Epithelial cell of proximal tubule (primary cell): ENCODE measurements at places on chromosomes 13 and 19. TPM values are rescaled to one million over a fixed set of nuclear protein-coding genes. Genes with fewer than 3 reads are reported as not detected.
A peak's percentile ranks its signal among the peaks of the same experiment; 100 is the strongest.

- peak; percentile 25 for DNase-seq
These were observed 638.2 kb upstream of the SPRY2 start for GRCh38 chr13:80979035-80979641.

DNA sequence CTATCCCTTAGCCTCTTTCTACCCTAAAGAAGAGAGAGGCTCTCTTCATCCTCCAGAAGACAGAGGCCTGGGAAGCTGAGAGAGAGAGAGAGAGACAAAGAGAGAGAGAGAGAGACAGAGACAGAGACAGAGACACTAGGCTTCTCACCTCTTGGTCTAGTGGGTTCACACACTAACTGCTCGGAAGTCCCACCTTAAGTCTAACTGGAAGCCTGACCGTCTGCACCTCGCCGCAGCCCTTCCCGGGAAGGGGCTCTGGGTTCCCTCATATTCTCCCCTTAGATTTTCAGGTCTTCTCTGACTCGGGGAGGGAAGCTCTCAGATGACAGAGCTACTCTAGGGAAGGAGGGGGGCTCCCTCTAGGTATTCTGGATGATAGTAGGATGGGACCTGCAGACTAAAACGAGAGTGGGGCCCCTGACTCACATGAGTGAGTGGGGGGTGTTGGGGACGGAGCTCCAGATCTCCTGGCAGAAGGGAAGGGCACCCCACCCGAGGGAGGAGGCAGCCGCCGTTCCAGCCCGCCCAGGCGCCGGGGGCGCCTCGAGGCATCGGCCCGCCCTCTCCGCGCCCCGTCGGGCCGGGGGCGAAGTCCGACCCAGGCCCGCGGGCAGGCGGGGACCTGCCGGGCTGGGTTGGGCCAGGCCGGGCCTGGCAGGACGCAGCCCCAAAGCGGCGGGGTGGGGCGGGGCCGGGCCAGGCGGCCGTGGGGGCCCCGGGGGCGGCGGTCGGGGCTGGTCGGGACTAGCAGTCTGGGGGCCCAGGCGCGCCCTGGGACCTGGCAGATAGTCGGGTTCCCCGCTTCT, 2.0 kb upstream of the JUNB start:
- DNase-seq = no peak

Gene CPAMD8
- total RNA-seq = 0.22 and 8.2 TPM in 2 replicates

- peak; percentile 26 for DNase-seq
These were observed 539 bp upstream of the ZNF667 start for GRCh38 chr19:56477429-56478338.

GRCh38 chr13:102816708-102817107, 17.8 kb downstream of the BIVM start:
- no peak for DNase-seq

DNA sequence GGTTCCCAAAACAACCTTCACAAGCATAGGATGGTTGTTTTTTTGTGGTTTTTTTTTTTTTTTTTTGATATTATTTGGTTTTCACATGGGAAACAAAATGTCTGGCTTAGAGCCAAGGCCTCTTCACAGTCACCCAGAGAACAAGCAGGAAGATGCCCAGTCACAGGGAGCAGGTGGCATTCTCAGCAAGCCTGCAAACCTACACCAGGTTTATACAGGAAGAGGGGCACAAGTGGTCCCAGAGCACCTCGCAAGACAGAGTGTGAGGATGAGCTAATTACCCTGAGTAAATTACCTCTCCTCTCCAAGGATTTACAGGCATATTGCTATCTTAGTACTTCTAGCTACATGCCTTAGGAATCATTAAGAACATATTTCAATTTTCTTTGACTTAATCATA, 1375.6 kb downstream of the EFNB2 start:
- no peak for DNase-seq

GRCh38 chr19:1468821-1469254, 10.2 kb downstream of the C19orf25 start:
- DNase-seq = no peak

DNA sequence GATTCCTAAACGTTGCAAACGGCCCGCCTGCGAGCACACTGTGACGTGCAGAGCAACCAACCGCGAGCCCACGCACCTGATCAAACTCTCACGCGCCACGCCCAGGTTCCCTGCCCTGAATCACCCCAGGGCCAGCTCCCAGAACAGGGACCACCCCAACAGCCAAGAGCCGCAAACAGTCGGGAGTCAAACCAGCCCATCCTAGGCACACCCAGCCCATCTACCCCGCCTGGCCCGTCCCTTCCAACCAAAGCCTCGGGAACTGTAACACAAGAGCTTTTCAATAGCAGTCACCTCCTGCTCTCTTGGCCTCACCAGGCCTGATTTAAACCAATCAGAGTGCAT, 8.9 kb downstream of the PIP5K1C start:
- DNase-seq = no peak

Gene PEAK3
- not detected in 2 replicates for total RNA-seq

Gene PABPC3
- 0.14 and 0.23 TPM in 2 replicates for total RNA-seq

- DNase-seq = no peak
These were observed 15.0 kb downstream of the SAFB2 start for GRCh38 chr19:5607318-5608275.

DNA sequence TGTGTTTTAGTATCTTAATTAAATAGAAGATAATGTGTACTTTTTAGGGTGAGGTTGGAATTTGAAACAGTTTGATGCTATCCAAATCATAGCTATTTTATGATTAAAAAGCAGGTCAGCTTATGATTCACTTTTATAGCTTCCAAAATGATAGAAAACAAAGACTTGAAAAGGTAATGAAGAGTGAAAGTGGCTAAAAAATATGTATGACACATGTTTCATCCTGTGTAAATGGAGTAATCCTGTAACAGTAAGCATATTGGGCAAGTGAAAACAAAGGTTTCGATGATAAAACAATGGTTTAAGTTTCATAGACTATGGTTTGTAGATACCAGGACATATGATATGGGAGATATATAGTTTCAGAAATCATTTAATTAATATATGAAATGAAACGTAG, 456.2 kb downstream of the PCDH20 start:
- DNase-seq = no peak

DNA sequence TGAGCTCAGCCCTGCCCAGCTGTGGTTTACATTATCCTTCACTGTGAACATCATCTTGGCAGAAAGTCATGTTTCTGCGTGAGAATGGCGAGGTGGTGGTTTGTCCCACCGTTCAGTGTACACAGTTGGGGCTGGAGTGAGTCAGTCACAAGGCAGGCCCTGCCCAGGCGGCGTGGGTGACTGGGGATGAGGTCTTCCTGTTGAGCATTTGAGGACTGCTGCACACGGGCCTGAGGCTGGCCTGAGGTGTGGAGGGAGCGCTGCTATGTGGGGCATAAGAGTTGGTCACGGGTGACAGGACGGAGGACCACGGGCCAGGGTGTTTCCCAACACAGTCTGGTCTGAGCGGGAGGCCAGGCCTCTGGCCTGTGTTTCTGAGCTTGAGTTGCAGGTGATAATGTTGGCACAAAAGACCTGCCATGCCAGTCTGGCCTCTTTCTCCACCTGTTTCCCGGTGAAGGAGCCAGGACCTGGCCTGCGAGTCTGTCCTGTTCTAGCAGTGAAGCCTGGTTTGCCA, 13.4 kb upstream of the C19orf33 start:
- DNase-seq = peak; percentile 78

DNA sequence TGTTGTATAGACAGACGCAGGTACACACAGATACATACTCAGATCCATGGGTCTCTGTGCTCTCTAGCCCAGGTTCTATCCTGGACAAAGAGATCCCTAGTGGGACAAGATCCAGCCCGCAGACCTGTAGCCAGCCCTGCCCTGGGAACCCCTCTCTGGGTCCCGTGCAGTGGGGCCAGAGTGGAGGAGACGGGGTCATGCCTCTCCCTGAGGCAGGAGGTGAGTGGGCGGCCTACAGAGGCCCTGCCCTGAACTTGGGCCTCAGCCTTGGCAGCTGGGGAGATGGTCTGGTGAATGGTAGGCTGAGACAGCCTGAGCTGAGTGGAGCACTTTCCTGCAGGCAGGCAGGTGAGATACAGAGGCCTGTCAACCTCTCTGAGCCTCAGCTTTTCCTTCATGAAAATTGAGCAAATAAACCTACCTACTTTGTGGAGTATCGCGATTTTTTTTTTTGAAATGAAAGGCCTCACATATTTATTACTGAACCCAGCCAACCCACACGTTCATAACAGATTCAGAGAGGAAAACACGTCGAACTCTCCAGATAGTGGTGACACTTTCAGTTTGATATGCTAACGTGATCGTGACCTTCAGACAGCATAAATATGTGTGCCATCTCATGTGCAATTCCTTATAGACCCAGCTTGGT, 3.4 kb upstream of the JUND start:
- no peak for DNase-seq

GRCh38 chr19:31841755-31842154, 492.5 kb upstream of the TSHZ3 start:
- no peak for DNase-seq

Gene MCF2L
- total RNA-seq = 8.0 and 10.8 TPM in 2 replicates

Gene SBSN
- total RNA-seq = not detected in 2 replicates

Gene PTH2
- not detected in 2 replicates for total RNA-seq

- DNase-seq = no peak
These were observed at the start of gene BRSK1 for GRCh38 chr19:55283548-55284377. BRSK1 (plus strand) TSS chr19:55283997; CDS start chr19:55284443, 446 bp downstream.

DNA sequence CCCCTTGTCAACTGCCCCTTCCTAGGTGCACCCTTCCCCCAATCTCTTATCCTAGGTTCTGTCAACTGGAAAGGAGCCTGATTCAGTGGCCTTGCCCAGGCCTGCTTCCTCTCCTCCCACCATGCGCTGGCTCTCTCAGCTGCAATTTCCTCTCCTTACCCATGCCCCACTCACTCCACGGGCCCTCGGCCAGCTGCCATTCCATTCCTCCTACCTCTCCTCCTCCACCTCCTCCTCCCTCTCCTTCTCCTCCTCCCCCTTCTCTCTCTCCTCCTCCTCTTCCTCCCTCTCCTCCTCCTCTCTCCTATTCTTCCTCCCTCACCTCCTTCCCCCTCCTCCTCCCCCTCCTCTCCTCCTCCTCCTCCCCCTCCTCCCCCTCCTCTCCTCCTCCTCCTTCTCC, 9.6 kb upstream of the TIMM44 start:
- DNase-seq = no peak

DNA sequence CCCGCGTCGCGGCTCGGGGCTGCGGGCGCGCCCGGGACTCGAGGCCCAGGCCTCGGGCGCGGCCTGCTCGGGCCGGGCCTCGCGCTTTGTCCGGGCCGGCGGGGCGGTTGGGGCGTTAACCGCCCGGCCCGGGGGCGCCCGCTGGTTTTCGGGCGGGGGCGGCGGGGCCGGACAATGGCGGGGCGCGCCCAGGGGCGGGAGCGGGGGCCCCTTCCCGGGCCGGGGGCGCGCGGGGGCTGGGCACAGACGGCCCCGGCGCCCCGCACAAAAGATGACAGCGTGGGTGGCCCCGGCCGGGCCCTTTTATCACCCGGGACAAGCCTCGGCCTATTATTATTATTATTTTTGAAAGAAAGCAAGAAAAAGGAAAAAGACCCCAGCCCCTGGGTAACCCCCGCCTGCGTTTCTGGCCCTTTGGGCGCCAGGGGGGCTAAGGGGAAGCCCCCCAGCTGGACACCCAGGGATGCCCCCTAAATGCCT, 419 bp downstream of the KDM4B start:
- DNase-seq = no peak

Gene AMER2
- total RNA-seq = 0.29 TPM in 1 of 2 replicates, not detected in the other

- no peak for DNase-seq
These were observed 25.4 kb downstream of the RAB20 start for GRCh38 chr13:110536006-110536693.

- DNase-seq = peak; percentile 57
These were observed 762.2 kb upstream of the PRR20A start for GRCh38 chr13:56378566-56378965.
